ENCODE measurements at places on chromosomes 3 and 15.
A peak's percentile ranks its signal among the peaks of the same experiment; 100 is the strongest.

DNA sequence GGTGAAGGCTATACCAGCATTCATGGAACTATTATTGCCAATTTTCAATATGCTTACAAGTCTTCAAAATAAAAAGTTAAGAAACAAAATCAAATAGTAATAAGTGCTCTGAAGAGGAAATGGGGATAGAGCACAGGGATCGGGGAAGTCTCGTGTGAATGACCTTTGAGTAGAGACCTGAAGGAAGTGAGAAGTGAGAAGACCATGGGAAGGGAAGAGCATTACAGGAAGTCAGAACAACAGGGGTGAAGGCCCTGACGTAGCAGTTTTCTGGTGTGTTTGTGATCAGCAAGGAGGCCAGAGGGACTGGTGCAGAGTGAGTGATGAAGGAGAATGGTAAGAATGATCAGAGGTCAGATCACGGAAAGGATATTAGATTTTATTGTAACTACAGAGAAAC, 48.1 kb downstream of the STAC start:
- DNase-seq, result no peak

GRCh38 chr3:133871368-133872090, 24.2 kb downstream of the RAB6B start:
- DNase-seq, result no peak

DNA sequence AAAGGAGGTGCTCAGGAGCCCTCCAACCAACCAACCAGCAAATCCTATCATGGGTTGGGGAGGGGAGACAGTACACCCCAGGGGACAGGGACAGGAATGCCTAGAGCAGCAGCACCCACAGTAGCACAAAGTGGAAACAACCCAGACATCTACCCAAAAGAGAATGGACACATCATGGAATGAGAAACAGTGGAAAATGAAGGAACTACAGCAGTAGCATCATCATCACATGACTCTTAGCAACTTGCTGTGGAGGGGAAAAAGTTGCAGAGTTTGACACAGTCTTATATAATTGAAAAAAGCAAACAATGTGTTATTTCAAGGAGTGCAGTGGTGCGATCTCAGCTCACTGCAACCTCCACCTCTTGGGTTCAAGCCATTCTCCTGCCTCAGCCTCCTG, 11.0 kb downstream of the C3orf22 start:
- no peak for DNase-seq

- DNase-seq, result no peak
These were observed 78.7 kb downstream of the ATP1B3 start for GRCh38 chr3:141955175-141955574.

- DNase-seq, result no peak
These were observed 136.1 kb upstream of the TOPAZ1 start for GRCh38 chr3:44105571-44105970.

DNA sequence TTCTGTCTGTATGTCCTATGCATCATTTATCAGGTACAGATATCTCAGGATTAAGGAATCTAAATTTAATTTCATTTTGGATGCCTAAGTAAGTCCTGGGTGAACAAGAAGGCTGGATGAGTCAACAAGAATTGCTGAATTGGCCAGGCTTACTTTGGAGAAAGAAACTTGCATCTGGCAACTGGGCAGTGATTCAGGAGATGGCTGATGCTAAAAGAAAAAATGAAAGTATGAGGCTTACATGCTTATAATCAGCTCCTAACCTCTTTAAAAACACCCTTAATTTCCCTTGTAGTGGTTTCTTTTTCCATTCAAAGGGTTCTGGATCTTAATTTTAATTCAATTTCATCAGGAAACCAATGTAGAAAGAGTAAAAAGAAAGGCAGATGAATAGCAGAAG, 228.8 kb upstream of the PEX5L start:
- peak; percentile 51 for DNase-seq

- DNase-seq, result peak; percentile 95
These were observed 49.7 kb upstream of the FBN1 start for GRCh38 chr15:48695088-48695826.

GRCh38 chr3:10883478-10884234, 67.6 kb downstream of the SLC6A11 start:
- DNase-seq, result no peak

DNA sequence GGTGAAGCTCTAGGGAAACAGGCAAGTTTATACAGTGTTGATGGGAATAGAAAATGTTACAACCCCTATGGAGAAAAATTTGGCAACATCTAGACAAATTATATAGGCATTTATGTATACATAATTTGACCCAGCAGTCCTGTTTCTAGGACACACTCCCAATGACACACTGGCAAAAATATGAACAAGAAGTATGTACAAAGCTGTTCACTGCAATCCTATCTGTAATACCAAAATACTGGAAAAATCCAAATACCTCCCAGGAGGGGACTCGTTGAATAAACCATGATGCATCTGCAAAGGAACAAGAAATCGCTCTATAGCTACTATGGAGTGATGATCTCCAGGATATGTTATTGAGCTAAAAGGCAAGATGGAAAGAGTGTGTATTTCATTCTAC, 8.5 kb downstream of the BFSP2 start:
- DNase-seq, result no peak

DNA sequence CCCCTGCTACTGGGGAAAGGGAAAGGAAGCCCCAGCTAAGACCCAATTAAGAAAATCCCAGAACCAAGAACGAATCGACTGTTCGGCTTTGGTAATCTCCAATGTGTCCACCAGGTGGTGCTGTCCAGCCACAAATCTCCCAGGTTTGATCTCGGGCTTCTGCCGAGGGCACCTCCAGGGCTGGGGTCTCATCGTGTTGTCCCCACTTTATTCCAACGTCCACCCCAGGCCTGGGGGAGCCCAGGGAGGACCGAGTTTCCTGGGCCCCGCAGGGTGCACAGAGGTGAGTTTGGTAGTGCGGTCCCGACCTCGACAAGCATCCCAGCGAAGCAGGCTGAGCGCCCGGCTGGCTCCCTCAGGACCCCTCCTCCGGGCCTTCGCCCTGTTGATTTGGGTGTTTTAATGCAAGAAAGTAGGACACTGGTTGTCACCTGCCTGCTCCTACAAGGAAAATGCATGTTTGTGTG, 185.1 kb downstream of the GOLGA6L6 start:
- no peak for DNase-seq

DNA sequence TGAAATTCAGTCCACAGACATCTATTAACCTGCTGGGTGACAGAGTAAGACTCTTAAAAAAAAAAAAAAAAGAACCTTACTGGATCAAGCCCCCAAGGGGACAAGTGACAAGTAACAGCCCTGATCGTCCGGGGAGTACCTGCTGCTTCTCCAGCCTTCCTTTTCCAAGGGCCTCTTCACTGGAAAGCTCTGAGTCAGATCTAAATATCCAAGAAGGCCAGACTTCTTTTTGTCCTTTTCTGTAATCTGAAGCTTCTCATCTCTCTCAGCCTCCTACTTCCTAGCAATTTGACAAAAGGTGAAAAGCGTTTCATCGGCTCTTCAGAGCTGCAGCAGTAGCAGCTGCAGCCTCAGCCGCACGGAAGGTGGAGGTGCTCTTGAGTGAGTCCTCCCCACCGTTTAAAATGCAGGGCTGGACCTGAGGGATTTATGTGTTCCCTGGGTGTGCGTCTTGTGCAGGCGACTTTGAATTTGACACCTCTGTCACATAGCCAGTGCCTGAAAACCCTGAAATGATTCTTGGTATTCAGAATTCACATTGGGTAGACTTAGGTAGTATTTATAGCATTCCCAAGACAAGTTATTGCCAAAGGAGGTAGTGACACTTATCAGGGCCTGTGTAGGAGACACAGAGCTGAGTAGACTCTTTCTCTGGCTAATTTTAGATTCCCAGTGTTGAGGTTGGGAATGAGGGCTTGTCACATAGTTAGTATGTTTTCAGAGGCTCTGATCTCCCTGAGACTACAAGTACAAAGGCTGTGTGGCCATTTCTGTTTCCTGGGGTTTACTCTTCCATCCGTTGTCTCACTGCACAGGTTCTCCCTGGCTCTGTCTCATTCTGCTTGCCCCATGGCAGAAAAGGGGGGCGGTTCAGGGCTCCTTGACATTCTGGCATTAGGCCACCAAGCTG, 291.2 kb upstream of the C2CD4B start:
- DNase-seq, result no peak

DNA sequence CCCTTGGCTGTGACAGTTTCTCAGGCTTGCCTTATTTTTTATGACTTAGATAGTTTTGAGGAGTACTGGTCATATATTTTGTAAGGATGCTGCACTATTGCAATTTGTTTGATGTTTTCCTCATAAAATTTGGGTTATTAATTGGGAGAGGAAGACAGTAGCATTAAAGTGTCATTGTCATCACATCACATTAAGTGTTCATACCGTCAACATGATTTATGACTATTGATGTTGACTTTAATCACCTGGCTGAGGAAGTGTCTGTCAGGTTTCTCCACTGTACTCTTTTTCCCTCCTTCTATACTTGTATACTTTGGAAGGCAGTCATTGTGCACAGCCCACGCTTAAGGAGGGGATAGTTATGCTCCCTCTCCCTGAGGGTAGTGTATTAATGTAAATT, 26.9 kb downstream of the TRIM69 start:
- DNase-seq, result no peak

GRCh38 chr3:41199866-41200668, 762 bp downstream of the CTNNB1 start:
- DNase-seq, result no peak

- no peak for DNase-seq
These were observed 437.4 kb downstream of the NR2F2 start for GRCh38 chr15:96767703-96768434.

DNA sequence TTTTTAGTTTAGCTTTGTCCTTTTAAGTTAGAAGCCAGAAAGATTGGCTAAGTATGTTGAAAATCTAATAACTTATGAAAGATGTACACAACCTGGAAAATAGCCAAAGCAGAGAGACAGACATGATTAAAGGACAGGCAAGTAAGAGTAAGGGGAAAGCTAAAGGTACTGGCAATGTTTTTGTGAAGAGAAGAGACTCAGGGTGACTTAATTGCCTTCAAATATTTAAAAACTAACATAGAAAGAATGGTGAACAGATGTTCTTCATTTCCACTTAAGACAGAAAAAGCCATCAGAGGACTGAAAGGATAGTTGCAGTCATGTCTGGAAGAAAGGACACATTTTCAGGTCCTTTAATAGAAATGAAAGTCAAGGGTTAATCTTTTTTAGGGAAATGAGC, 68.8 kb downstream of the ZNF385D start:
- peak; percentile 15 for DNase-seq

GRCh38 chr3:29141197-29141917, 139.5 kb upstream of the RBMS3 start:
- no peak for DNase-seq

GRCh38 chr3:186109897-186110803, 1.3 kb upstream of the ETV5 start:
- no peak for DNase-seq

- DNase-seq, result peak; percentile 14
These were observed 522.6 kb upstream of the SEMA6D start for GRCh38 chr15:47194718-47195117.

DNA sequence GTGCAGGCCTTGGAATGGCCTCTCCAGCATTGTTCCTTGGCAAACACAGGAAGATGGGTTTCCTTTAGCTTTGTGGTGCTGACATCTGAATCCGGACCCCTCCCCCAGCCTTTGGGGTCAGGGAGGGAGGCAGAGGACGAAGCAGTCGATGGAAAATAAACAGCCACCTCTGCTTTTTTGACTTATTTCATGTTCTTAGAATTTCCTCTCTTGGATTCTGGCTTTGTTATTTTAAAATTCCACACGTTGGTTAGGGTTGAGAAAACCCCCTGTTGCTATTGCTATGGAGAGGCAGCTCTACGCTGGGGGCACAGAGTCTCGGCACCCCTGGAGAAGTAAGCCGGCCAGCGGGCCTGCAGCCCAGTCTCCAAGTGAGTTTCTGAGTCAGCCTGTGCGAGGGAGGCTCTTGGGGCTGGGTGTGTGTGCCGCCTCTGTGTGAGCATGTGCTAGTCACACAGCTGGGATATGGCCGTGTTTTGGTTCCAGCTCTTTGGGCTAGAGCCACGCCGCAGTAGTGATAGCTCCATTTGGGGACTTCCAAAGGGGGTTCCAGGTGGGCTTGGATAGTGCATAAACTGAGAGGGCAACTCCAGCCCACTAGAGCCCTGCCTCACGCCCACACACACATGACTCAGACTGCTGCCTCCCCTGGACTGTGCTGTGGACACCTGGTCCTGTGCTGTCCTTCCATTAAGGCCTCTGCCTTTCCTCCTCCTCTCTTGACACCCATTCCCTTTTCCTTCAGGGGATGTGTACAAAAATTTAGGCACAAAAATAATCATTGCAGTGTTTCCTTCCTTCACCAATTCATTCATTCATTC, 58.8 kb downstream of the AMOTL2 start:
- DNase-seq, result no peak

- DNase-seq, result no peak
These were observed 4.8 kb upstream of the ZBTB20 start for GRCh38 chr3:115151921-115152320.

GRCh38 chr15:22952796-22953579, 27.2 kb downstream of the CYFIP1 start:
- no peak for DNase-seq

GRCh38 chr3:44680921-44681455, 31.5 kb upstream of the ZNF502 start:
- no peak for DNase-seq

DNA sequence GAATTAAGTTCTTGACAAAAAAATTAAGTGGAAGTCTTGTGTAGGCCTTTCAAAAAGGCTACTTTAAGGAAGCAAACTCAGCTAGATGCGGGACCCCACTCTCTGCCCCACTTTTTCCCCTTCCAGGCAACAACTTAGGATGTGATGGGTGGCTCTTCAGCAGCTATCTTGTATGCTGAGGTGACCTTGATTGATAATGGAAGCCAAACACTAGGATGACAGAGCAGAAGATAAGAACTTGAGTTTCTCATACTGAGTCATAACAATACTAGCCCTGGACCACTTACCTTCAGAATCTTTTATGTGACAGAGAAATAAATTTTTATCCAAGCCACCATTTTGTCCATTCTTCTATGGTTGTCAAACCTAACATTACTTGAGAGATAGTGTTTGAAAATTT, 16.1 kb downstream of the PDCD10 start:
- no peak for DNase-seq

DNA sequence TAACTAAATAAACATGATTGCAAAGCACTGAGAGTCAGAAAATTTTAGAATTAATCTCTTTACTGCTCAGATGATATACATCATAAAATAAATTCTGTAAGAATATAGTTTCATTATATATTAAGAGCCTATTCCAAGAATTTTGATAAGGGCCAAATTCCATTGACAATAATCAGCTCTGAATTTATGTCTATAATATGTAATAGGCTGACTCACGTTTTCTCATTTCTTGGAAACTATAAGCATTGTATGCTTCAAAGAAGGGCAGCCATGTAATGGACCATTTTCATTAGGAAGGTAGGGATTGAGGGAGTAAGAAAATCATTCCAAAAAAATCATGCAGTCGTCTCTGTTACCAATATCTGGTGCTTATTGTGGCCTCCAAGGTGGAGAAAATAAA, 315.9 kb downstream of the ZIC4 start:
- DNase-seq, result no peak

DNA sequence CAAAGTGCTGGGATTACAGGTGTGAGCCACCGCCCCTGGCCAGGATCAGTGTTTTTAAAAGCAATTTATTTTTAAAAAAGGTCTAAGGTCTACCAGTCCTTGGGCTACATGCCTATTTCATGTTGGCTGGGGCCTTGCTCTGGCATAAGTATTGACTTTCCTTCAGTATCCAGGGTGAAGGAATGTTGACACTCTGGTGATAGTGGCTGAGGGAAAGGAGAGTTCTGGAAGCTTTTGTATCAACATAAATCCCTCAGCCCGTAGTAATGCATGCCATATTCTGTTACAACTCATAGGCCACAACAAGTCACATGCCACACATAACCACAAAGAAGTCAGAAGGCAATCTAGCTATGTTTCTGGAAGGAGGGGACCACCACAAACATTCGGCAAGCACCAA, 273.9 kb downstream of the ROBO2 start:
- no peak for DNase-seq

All from fibroblast of skin of left quadriceps (primary cell).